ENCODE measurements at places on chromosomes 5 and 9. TPM values are rescaled to one million over a fixed set of nuclear protein-coding genes. Genes with fewer than 3 reads are reported as not detected.

The ROR2 gene
- 2.5 TPM for total RNA-seq

The PLPPR1 gene
- 0.32 TPM for total RNA-seq

The CSF2 gene
- not detected for total RNA-seq

The IFNA13 gene
- total RNA-seq: not detected

The ENHO gene
- total RNA-seq: 0.24 TPM

The GRXCR2 gene
- total RNA-seq: not detected

The OR1Q1 gene
- total RNA-seq: not detected

The SH3RF2 gene
- 49.8 TPM for total RNA-seq

The ACTBL2 gene
- total RNA-seq: not detected

The SLC6A3 gene
- 0.16 TPM for total RNA-seq

The SLU7 gene
- 23.8 TPM for total RNA-seq

The PCDHGC5 gene
- 1.0 TPM for total RNA-seq

The IL3 gene
- not detected for total RNA-seq

- no peak for ATAC-seq
Measured at GRCh38 chr9:113513536-113513935, 50.0 kb downstream of the RGS3 start.

DNA sequence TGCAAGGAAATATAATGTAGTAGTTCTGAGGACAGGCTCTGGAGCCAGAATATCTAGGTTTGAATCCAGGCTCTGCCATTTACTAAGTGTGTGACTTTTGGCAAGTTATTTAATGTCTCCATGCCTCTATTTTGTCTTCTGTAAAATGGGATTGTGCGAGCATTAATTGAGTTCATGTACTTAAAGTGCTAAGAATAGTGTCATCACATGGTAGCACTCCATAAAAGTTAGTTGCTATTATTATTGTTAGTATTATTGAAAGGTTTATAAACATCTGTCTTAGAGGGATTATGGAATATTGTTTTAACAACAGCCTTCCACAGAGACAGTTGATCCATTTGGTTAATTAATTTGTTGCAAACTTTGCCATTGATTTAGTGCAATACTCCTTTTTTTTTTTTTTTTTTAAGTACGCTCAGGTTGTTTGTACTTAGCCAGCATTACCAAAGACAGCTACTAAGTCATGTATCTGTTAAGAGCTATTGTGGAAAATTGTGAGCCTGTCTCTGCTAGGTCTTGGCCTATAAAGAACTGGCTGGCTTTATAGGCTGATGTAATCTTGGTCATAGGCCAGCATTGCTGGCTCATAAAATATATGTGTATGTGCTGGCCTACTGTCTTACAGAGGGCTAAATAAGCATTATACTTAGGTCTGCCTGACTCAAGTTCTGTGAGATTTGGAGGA lies 174.7 kb downstream of the WDR70 start:
- peak; percentile 39 for ATAC-seq

GRCh38 chr5:147375151-147375550 lies 134.7 kb downstream of the DPYSL3 start:
- no peak for ATAC-seq

DNA sequence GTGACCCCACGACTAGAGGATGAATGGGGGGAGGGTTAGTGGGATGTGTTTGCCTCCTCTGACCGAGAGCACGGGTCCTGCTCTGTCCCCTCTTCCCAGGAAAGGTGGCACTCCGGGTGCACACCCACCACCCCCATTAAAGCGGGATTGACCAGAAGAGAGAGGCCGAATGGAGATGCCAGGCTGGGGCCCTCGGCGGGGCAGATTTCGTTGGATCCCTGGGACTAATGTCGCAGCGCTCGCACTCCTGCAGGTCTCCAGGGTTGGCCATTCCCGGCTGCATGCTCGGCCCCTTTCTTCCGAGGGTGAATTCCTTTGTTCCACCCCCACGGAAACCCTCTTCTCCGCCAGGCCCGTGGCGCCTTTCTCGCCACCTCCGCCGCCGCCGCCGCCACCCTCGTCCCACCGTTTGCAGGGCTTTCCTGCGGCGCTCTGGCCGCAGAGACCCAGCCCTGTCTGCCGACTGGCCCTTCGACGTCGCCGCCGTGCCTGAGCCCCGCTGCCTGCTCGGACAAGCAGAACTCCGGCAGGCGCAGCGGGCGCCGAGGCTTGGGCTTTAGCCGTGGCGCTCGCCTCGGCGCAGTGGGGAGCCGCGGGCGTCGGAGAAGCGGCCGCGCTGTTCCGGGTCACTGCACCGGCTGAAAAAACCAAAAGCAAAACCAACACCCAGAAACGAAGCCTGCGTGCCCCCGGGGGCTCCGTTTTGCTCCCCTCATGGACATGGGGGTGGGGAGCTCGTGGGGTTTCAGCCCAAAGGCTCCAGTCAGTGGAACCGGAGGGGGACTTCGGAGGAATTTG lies 11.8 kb downstream of the LMX1B start:
- no peak for ATAC-seq

DNA sequence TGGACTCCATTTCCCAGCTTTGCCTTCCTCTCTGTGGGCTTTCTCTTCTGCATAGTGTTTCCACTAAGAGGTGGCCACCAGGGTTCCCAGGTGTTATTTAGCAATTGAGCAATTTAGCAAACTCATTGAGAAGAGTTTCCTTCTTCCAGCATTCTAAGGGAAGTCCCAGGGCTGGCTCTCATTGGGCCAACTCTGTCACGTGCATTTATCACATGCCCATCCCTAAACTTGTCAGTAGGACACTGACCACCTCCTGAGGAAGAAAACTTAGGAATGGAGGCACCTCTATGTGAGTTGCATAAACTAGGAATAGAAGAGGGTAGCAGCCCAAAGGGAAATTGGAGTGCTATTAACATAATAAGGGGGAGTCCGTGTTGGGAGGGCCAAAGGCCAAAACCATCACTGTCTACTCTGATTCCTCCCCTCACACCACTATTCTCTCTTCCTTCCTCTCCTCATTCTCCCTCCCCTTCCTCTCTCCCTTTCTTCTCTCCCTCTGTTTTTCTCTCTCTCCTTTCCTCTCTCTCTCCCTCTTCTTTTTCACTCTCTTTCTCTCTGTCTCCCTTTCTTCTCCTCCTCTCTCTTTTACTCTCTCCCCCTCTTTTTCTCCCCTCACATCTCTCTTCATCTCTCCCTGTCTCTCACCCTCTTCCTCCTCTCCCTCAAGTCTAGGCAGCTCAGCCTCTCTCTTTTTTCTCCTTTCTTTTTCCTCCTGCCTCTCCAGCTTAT lies 213.4 kb downstream of the PALM2AKAP2 start:
- no peak for ATAC-seq

DNA sequence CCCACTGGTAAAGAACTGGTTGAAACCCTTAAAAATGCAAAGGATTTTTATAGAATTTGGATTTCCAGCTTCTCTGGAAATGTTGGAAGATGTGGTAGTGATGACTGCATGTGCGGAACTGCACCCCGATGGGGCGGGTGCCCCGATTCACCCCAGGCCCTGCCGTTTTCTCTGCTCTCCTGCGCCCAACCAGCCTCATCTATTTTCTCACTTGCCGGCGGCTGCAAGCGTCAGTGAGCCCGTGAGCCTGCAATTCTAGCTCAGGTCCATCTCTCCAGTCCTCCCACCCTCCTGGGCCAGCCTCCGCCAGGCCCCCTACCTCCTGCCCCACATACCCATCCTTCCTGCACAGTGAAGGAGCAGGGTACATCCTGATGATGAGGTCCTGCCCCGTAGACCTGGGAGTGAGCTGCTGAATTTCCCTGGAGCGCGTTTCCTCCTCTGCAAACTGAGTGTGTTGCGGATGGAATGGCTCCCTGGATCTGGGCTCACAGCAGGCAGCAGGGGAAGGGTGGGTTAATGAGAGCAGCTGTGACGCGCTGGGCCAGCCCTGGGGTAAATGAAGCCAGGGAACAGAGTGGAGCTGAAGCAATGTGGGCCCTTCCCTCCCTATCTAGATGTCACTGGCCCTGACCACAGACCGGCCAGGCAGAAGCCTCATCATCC lies 45.9 kb upstream of the PHYKPL start:
- no peak for ATAC-seq

GRCh38 chr9:107049803-107050184 lies 186.8 kb downstream of the ZNF462 start:
- ATAC-seq: no peak

DNA sequence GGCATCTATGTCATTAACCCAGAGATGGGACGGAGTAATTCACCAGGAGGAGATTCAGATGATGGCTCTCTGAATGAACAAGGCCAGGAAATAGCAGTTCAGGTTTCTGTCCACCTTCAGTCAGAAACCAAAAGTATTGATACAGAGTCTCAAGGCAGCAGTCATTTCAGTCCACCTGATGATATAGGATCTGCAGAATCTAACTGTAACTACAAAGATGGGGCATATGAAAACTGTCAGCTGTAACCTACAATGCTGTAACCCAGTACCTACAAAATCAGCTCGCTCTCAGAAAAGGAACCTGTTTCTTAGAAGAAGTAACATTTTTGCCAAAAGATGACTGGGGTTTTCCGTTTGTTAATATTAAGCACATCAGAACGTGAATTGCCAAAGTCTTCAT lies 14.7 kb downstream of the MFAP3 start:
- ATAC-seq: no peak

GRCh38 chr9:124480621-124480981 lies 26.6 kb downstream of the NR5A1 start:
- no peak for ATAC-seq

DNA sequence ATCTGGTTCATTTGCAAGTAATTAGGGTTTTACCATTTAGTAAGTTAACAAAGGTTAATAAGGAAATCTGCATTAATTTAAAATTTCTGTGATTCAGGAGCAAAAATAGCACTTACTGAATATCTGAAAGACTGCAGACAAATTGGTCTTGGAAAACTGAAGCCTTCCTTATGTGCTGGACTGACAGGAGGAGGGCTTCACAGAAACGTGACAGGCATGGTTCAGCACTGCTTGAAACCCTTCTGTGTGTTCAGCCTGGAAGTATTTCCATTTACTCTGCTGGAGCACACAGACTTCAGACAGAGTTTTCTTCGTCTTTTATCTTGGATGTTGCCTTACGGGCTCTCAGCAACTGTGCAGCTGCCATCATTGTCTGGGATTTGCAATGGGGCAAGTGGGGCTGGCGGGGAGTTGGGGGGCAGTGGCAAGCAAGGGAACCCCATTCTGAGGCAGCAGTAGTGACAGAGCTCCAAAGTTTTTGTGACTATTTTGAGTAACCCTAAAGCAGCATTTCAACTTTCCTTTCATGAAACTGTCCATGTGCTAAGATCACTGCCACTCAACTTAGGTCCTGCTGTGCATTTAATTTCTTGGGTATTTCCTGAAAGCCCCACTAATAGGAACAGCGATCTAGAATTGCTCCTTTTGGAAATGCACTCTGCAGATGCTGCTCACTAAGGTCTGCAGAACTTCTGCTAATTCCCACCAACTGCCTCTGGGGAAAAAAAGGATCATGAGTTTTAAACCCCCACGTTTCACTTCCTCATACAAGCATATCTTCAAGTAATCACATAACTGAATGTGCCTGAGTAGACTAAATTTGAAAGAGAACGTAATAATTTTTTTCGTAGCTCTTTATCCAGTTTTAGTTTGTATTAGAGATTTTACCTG lies 56.6 kb downstream of the KCNN2 start:
- no peak for ATAC-seq

DNA sequence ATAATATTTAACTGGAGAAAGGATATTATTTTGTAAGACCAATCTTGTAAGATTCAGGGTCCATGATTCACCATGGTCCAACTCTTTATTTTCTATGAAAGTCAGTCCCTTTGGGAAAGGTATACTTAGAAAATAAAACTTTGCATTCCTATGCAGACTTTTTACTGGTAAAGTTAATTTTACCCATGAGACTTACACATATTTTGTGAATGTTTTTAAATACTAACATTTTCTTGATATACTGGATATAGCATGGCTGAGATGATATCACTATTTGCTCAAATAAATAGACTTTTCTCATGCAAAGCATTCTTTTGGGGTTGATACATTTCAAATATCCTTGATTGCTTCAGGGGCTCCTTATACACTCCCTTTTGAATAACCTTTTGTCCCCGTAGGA lies 512.1 kb downstream of the MAN2A1 start:
- no peak for ATAC-seq

DNA sequence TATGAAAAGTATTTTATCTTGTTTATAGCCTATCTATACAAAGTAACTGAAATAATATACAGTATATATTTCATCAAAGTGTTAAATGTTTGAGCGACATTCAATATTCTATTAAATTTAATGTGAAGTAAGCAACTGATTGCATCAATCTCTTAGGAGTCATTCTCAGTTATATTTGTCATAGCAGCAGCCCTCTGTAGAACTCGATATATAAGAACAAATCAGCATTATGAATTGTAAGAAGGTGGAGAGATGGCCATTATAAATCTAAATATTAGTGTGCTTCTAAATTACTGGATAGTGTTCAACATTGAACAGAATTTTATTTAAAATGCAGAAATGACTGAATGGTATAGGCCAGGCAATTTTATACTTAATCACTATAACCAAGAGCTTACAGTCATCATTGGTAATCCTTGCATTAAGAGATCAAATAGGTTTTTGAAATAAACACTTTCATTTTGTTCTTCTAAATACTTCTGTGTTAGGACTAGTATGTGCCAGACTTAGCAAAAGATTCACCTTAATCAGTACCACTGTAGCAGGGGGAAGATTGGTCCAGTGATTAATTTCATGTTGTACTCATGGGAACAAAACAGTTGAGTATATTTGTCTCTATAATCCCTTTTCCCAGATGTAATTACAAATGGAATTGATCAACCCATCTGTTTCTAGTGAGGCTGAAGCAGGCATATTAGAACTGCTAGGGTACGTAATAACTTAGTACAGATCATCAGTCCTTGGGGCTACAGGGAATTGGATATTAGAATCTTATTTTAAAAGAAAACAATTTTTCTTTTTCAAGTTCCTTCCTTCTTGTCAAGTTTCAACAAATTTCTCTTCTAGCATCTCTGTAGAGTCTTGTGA lies 108.3 kb upstream of the TYRP1 start:
- no peak for ATAC-seq

GRCh38 chr5:19001539-19001938 lies 986.5 kb downstream of the CDH18 start:
- no peak for ATAC-seq

- ATAC-seq: no peak
Measured at GRCh38 chr5:6307304-6307703, 71.0 kb downstream of the MED10 start.

DNA sequence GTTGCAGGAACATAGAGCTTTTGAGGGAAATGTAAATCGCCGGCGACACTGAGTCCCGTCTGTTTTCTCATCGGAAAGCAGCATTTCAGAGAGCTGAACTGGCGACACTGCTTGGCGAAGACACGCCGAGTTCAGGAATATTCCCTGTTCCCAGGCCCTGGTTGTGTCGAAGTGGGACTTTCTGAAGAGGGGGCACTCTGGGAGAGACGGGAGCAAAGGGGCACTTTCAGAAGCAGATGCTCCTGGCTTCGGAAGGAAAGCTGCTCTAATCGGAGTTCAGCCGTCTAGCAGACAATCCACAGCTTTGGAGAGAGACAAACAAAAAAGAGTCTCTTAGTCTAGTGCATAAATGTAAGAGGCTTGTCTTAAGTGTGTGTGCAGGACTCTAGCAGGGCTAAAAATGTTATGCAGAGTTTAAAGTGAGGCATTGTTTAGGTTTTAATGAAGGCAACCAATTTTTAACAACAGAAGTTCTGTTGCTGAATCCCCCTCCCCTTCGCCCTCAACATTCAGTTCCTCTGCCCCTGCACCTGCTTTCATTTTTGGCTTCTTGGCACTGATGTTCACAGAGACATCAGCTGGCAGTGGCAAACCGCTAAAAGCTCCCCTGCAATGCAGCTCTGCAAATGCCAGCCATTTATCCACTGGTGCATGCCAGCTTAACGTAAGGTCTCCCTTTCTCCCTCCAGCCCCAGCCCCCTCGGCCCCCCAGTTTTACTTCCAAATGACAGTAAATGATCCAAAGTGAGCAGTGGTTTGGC lies 289.5 kb upstream of the MPDZ start:
- ATAC-seq: no peak

GRCh38 chr9:136554870-136555269 lies 9.0 kb upstream of the NOTCH1 start:
- no peak for ATAC-seq
